ENCODE measurements at places on chromosomes 1 and 21. TPM values are rescaled to one million over a fixed set of nuclear protein-coding genes. Genes with fewer than 3 reads are reported as not detected.

LORICRIN gene
- total RNA-seq: not detected

FTCD gene
- 0.41 TPM for total RNA-seq

GRCh38 chr1:3714284-3714741 lies 37.9 kb upstream of the CCDC27 start:
- no peak for DNase-seq

RIMS3 gene
- total RNA-seq: 5.9 TPM

GRCh38 chr1:43444836-43445235 lies 8.9 kb downstream of the HYI start:
- DNase-seq: no peak

ELAPOR1 gene
- 1.1 TPM for total RNA-seq

DNA sequence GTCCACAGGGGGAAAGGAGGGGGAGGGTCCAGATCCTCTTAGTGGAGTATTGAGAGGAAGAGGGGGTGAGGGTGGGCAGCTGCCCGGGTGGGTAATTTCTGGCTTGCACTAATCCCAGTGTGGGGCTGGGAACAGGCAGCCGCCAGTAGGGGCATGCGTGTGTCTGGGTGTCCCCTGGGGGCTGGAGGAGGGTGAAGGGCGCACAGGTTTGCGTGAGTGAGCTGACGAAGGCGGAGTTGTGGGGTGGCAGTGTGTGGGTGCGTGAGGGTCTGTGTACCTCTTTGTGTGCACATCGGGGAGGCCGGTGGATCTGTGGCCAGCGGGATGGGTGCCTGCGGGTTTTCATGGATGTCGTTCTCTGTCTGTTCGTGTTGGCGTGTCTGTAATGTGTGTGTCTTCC lies 97.3 kb downstream of the PAX7 start:
- DNase-seq: no peak

SLC30A2 gene
- total RNA-seq: not detected

DNA sequence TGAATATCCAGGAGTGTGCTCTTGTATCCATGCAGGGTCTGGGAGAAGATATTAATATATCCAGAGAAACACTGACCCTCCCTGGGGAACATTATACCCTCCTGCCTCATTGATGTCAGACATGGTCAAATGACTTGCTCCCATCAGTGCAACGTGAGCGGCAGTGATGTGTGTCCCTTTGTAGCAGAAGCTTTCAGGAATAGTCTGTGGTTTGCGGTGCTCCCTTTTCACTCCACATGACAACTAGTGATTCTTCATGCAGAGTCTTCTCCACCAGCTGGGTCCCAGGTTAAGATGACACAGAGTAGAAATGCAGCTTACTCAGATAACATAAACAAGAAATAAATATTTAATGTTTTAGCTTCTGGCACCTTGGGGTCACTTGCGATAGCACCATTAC lies 31.9 kb upstream of the LYPD8 start:
- no peak for DNase-seq

- DNase-seq: no peak
Observed at GRCh38 chr1:172070055-172070454, 228.8 kb downstream of the DNM3 start.

VN1R5 gene
- not detected for total RNA-seq

DNA sequence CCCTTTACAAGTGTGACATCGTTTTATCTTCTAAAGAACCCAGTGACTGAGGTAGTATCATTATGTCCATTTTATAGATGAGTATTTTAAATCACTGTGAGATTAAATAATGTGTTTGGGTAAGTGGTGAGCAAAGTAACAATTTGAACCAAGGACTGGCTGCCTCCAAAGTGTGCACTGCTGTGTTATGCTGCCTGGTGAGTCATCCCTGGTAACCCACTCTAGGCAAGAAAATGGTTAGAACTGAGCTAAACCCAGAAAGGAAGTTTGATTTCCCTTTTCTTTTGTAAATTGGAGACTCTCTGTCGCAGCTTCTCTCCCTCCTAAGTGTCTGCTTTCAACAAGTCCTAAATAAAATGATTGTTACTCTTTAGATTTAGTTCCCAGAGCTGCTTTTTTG lies 342.8 kb upstream of the KAZN start:
- no peak for DNase-seq

- peak; percentile 4 for DNase-seq
Observed at GRCh38 chr1:153799566-153800465, 24.6 kb downstream of the SLC27A3 start.

GRCh38 chr1:189656628-189657530 lies 820.8 kb downstream of the BRINP3 start:
- no peak for DNase-seq

- no peak for DNase-seq
Observed at GRCh38 chr21:41326414-41327080, 9.9 kb downstream of the FAM3B start.

DNA sequence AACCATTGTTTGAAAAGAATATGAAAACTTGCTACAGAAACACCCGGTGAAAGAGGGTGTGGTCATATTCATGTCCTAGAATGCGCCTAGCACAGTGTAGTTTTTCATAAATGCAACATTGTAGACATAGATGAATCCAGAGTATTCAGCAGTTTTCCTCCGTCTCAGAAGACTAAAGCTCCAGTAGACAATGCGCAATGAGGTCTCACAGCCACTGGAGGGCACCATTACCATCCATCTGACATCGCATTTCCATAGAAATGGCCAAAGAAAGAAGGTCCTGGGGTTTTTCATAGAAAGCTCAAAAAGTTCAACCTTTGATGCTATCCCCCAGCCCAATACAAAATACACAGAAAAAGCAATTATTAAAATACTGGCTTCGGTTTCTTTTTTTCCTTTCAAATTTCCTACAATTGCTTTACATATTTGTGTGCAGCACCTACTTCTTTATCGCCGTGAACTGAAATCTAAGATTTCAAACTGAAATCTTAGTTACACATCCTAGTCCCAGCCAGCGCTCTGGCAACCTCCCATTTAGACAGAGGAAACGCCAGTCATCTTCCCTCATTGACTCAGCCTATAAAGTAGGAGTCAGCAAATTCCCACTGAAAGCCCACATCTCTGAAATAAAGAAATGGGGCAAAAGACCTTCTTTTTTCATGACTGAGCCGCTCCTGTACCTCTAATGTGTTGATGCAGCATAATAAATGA lies 3.9 kb upstream of the CD58 start:
- DNase-seq: peak; percentile 35

DNA sequence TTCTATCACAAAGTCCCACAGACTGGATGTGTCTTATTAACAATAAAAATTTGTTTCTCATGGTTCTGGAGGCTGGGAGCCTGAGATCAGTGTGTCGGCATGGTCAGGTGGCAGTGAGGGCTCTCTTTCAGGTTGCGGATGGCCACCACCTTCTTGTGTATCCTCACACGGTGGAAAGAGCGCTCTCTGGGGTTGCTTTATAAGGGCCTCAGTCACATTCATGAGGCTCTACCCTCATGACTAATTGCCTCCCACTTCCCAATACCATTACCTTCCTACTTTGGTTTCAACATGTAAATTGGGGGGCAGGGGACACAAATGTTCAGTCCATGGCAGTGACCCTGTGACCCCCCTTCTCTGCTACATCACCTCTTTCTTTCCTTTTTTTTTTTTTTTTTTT lies 20.7 kb upstream of the MX1 start:
- DNase-seq: no peak

PROK1 gene
- total RNA-seq: not detected

DNA sequence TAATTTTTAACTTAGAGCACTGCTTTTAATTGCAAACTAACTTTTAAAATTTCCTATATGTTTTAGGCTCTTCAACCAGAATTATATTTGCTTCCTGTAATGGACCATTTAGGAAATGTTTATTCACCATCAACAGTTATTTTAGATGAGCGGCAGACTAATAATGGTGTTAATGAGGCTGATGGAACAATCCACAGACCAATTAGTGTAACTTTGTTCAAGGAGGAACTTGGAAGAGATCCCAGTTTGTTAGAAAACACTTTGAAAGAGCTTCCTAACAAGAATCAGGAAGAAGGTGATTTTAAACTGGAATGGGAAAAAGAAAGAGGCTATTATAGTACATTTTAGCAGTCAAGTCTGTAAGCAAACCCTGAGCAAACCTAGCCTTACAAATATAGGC lies 19.4 kb upstream of the GNG5 start:
- DNase-seq: no peak

GRCh38 chr1:55400508-55400907 lies 185.3 kb upstream of the USP24 start:
- no peak for DNase-seq

MED8 gene
- total RNA-seq: 113 TPM

- DNase-seq: peak; percentile 78
Observed at GRCh38 chr1:51063121-51063520, 38.9 kb upstream of the C1orf185 start.

DNA sequence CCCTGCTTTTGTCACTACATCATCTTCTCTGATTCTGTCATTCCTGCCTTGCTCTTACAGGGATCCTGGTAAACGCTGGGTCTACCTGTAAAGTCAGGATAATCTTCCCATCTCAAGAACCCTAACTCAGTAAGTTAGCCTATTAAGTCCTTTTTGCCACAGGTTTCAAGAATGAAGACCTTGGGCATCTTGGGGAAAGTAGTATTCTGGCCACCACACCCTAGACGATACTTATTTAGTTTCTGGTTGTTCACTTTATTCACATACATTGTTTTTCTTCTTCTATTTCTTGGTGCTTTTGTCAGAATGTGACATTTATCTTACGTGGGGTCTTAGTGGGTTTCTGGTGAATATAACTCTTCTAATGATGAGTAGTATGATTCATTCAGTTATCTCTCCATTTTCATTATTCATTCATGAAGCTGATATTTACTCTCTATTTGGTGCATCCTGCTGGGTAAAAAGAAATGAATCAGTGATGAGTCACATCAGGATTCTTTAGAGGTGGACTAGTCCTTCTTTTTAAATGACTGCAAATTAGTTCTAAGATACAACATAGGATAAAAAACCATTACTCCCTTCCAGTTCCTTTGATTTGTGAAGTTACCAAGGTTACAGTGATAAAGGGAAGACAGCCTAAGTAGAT lies 514.4 kb upstream of the B3GALT2 start:
- DNase-seq: no peak

C1orf116 gene
- not detected for total RNA-seq

DNA sequence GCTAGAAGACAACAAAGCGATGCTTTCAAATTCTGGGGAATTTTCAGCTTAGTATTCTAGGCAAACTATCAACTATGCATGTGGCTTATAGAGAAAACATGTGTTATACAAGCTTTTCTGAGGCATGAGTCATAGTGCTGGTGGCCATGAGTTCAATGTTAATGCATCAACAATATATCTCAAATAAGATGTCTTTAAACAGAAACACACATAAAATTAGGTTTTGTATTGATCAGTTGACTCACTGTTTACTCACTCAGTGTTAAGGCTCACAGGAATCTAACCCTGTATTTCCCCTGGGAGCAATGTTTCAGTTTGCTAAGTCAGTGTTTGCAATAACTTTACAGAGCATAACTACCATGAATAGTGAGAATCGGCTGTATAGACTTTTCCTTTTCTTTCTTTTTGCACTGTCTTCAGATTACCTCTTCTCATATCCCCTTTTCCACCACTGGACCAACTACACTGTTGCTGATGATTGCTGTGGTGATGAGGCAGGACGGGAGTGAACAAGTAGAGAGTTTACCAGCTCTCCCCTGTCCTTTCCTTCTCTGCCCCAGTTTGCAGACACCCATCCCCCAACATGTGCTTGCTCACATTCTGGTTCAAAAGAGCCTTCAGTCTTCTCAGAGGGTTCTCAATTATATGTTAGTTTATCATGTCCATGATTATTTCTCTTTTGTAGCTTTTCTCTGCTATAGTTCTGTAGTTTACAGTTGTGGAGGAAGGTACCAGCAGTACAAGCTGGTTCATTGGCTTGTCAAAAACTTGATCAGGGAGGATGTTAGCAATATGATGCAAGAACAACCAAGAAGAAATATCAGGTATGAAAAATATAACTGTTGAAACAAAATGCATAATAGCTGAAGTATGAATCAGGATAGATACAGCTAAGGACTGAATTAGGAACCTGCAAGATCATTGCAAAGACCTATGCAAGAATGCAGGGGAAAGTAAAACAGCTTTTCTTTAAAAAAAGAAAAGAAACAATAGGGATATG lies 23.9 kb downstream of the CD2 start:
- peak; percentile 27 for DNase-seq

GRCh38 chr21:26945916-26946675 lies 20.8 kb downstream of the ADAMTS5 start:
- no peak for DNase-seq

CDC42BPA gene
- total RNA-seq: 7.5 TPM

DNA sequence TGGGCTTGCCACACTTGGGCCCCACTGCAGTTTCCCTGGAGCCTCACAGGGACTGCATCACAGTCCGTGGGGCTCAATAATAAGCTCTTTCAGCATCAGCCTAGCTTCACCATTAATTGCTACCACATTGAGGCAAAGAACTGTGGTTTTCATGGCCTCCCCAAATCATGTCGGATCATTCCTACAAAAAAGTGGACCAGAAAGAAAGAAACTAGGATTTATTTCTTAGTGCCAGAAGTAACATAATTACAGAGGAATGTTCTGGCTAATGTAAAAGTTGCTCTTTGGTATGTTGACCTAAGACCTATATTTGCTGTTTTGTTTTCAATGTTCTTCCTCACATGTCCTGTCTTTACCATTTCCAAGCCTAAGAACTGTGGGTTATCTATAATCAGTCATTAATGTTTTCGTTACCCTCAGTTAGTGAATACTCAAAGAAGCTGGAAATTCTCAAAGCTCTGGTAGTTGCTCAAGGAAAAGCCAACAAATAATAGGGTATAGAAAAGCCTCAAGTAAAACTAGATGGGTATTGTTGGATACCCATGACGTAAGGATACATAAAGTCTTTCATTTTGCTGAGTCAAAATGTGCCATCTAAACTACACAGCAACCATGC lies 173.9 kb downstream of the LTN1 start:
- DNase-seq: no peak

- peak; percentile 3 for DNase-seq
Observed at GRCh38 chr21:46195595-46196195, 11.4 kb upstream of the SPATC1L start.

DNA sequence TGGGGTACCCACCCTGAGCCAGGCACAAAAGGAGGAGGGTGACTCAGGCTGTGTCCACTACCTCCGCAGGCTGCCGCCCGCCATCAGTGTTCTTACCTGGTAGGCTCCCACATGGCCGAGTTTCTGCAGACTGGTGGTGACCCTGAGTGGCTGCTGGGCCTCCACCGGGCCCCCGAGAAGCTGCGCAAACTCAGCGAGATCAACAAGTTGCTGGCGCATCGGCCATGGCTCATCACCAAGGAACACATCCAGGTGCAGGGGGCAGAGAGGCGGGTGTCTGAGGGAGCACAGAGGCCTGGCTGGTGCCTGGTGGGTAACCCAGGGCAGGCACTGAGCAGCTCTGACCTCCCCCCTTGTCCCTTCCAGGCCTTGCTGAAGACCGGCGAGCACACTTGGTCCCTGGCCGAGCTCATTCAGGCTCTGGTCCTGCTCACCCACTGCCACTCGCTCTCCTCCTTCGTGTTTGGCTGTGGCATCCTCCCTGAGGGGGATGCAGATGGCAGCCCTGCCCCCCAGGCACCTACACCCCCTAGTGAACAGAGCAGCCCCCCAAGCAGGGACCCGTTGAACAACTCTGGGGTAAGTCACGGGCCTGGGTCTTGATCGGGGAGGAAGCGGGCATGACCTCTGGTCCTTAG lies 13.0 kb downstream of the SESN2 start:
- no peak for DNase-seq

GRCh38 chr1:41494351-41495209 lies 10.1 kb upstream of the EDN2 start:
- no peak for DNase-seq

TMEM51 gene
- total RNA-seq: 5.8 TPM
